ENCODE measurements at places on chromosomes 12 and 14.
A peak's percentile ranks its signal among the peaks of the same experiment; 100 is the strongest.

DNA sequence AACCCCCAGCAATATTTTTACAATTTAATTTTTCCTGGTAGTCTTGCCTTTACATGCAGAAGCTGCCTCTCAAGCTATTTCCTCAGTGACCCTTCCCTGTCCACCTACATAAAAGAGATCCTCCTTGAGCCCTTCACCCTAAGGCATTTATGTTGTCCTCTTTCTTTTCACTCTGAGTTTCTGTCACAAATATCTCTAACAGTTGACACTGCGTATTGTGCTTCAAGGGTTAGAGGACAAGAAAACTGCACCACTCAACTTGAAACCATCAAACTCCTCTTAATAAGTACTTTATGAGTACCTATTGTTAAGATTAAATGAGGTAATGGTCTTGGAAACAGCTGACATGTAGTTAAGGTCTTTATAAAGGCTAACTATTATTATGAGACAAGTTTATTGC lies 557.7 kb downstream of the TRHDE start:
- H3K27ac ChIP-seq = no peak overlapping the region
- no peak overlapping the region for H3K4me3 ChIP-seq
- no peak for DNase-seq
- H3K27me3 ChIP-seq = no peaks in the 10 kb centered on the region
- no peaks in the 10 kb centered on the region for H3K4me1 ChIP-seq
- no peaks in the 10 kb centered on the region for H3K36me3 ChIP-seq

DNA sequence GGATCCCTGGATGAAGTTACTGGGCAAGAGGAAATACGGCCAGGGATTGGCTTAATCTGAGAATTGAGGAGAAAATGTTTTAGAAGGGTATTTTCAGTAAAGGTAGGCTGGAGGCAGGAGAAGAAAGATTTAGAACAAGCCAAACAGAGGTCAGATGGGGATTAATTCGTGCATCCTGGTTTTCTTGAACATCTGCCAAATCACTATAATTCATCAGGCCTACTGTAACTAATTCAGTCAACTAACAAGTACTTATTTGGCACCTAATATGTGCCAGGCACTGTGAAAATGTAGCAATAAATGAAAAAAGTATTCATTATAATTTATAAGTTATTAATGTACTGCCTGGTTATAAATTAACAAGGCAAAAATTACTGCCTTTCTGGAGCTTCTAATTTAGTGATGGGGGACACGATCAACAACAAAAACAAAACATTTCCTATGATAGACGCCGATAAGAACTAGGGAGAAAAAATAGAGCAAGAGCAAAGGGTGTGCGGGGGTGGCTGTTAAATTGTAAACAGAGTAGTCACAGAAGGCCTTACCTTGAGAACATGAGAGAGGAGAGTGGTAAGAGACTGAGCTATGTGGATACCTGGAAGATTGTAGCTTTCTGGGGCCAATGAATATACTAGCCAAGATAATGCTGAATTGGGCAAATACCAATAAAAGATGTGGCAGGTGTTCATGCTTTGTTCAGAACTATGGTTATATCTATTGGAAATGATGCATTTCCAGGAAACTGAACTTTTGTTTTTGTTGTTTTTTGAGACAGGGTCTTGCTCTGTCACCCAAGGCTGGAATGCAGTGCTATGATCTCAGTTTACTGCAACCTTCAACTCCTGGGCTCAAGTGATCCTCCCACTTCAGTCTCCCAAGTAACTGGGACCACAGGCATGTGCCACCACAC lies 34.0 kb downstream of the DUSP16 start:
- H3K4me1 ChIP-seq = peaks cover 52% of the 10 kb centered on the region
- peak overlapping the region; percentile 74 for H3K27ac ChIP-seq
- H3K4me3 ChIP-seq = no peak overlapping the region
- no peak for DNase-seq

DNA sequence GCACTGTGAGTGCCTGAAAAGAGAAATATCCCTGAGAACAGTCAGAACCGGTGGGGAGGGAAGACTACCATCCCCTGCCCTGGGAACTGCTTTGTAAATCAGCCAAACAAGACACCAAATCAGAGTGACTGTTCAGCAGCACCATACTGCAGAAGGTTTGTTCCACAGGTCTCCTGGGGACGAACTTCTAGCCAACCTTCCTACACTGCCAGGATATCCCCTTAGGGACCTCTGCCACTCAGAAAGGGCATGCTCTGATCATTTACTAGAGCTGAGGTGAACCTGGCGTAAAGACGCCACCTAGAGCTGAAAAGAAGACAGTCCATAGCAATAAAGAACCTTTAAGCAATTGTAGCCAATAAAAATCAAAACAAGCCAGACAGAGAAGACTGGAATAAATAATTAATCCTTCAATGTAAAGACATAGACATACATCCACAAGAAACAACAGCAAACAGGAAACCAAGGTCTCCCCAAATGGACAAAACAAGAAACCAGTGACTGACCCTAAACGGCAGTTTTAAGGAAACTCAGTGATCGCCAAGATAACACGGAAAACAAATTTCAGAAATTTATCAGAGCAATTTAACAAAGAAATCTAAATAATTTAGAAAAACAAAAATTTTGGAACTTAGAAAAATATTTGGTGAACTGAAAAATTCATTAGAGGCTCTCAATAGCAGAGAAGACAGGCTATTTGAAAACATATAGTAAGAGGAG lies 228.1 kb upstream of the AMIGO2 start:
- peaks cover 39% of the 10 kb centered on the region for H3K36me3 ChIP-seq
- H3K4me3 ChIP-seq = peak overlapping the region; percentile 82
- H3K27ac ChIP-seq = peak overlapping the region; percentile 90
- peaks cover 75% of the 10 kb centered on the region for H3K4me1 ChIP-seq
- peak; percentile 68 for DNase-seq

- no peaks in the 10 kb centered on the region for H3K27me3 ChIP-seq
- peaks cover 86% of the 10 kb centered on the region for H3K4me1 ChIP-seq
- peak overlapping the region; percentile 94 for H3K27ac ChIP-seq
- H3K36me3 ChIP-seq = peaks cover 2% of the 10 kb centered on the region
Measured at GRCh38 chr12:49671031-49671765, 36.0 kb downstream of the FMNL3 start.

- H3K27ac ChIP-seq = no peak overlapping the region
- H3K4me1 ChIP-seq = no peaks in the 10 kb centered on the region
- no peak overlapping the region for H3K4me3 ChIP-seq
- H3K27me3 ChIP-seq = peaks cover 5% of the 10 kb centered on the region
Measured at GRCh38 chr12:69905801-69906200, 80.8 kb downstream of the MYRFL start.

- no peaks in the 10 kb centered on the region for H3K27me3 ChIP-seq
- H3K36me3 ChIP-seq = peaks cover 8% of the 10 kb centered on the region
- H3K27ac ChIP-seq = peak overlapping the region; percentile 53
- peak overlapping the region; percentile 42 for H3K4me3 ChIP-seq
Measured at GRCh38 chr14:91356181-91356763, 61.3 kb downstream of the CCDC88C start.

DNA sequence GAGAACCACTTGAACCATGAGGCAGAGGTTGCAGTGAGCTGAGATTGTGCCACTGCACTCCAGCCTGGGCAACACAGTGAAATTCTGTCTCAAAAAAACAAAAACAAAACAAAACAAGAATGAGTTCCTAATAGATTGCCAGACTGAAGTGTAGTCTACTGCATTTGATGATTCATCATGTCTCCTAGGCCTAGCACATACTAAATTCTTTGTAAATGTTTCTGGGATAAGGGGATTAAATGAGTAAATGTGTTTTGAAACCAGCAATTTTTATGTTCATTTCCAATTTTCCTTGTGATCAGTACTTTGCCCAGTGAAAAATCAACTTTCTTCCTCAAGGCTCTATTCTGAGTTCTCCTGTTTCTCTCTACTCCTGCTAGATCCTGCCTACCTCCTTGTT lies 2.9 kb upstream of the DYRK2 start:
- H3K4me3 ChIP-seq = no peak overlapping the region
- DNase-seq = no peak
- H3K27ac ChIP-seq = no peak overlapping the region

- peaks cover 3% of the 10 kb centered on the region for H3K36me3 ChIP-seq
- no peak overlapping the region for H3K27ac ChIP-seq
Measured at GRCh38 chr12:113482334-113482733, 10.7 kb upstream of the LHX5 start.

- H3K27me3 ChIP-seq = no peaks in the 10 kb centered on the region
- DNase-seq = no peak
- no peaks in the 10 kb centered on the region for H3K36me3 ChIP-seq
- H3K4me3 ChIP-seq = no peak overlapping the region
- H3K4me1 ChIP-seq = no peaks in the 10 kb centered on the region
- no peak overlapping the region for H3K27ac ChIP-seq
Measured at GRCh38 chr12:77362509-77363210, 297.3 kb upstream of the E2F7 start.

DNA sequence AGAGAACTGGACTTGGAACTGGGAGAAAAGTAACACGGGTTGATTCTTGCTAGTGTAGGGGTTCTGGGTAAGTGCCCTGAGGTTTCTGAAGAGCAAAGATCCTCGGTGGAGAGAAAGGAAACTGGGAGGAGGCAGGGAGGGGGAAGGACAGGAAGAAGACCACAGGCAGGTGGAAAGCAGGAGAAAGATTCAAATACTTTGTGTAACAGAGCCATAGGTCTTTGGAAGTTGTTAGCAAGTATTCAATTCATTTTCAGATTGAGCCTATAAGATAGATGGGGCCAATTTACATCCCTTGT lies 1.3 kb downstream of the PNP start:
- H3K4me1 ChIP-seq = peaks cover 50% of the 10 kb centered on the region
- H3K27ac ChIP-seq = peak overlapping the region; percentile 99
- no peaks in the 10 kb centered on the region for H3K27me3 ChIP-seq
- peak overlapping the region; percentile 89 for H3K4me3 ChIP-seq
- no peak for DNase-seq
- peaks cover 53% of the 10 kb centered on the region for H3K36me3 ChIP-seq

GRCh38 chr14:83559721-83560120 lies 1970.2 kb upstream of the FLRT2 start:
- H3K27ac ChIP-seq = no peak overlapping the region
- no peaks in the 10 kb centered on the region for H3K36me3 ChIP-seq
- H3K4me1 ChIP-seq = no peaks in the 10 kb centered on the region
- no peak for DNase-seq
- H3K27me3 ChIP-seq = no peaks in the 10 kb centered on the region

DNA sequence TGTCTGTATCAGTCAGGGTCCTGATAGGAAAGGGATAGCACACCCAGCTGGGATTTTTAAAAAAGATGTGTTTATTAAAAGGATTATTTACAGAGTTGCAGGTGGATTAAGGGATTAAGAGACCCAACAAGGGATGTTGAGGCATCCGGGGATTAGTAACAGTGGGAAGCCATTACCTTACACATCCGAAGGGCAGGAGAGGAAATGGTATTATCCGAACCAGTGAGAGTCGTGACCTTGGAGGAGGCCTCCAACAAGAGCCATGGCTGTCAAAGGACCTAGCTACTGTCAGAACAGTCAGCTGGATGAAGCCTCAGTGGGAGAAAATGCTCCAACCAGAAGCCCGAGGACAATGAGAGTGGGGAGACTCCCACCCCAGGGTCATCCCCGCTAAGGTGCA lies 146.3 kb upstream of the KRAS start:
- no peak overlapping the region for H3K27ac ChIP-seq
- no peak for DNase-seq
- no peaks in the 10 kb centered on the region for H3K36me3 ChIP-seq
- no peaks in the 10 kb centered on the region for H3K4me1 ChIP-seq
- peaks cover 7% of the 10 kb centered on the region for H3K27me3 ChIP-seq
